EH (cell line): ENCODE measurements at places on chromosomes 6 and 20.

DNA sequence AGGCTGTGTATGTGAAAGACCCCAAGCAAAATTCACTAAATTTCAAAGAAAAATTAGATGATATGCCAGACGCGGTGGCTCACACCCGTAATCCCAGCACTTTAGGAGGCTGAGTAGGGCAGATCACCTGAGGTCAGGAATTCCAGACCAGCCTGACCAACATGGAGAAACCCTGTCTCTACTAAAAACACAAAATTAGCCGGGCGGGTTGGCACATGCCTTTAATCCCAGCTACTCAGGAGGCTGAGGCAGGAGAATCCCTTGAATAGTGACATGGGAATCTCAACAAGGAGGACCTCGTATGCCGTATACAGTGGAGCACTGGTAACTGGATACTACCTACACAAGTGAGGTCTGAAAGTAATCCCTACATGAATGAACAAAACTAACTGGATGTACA is 92.7 kb upstream of the JARID2 start:
- DNase-seq = no peak

- no peak for DNase-seq
Observed at GRCh38 chr6:25267662-25268061, 11.5 kb upstream of the CARMIL1 start.

DNA sequence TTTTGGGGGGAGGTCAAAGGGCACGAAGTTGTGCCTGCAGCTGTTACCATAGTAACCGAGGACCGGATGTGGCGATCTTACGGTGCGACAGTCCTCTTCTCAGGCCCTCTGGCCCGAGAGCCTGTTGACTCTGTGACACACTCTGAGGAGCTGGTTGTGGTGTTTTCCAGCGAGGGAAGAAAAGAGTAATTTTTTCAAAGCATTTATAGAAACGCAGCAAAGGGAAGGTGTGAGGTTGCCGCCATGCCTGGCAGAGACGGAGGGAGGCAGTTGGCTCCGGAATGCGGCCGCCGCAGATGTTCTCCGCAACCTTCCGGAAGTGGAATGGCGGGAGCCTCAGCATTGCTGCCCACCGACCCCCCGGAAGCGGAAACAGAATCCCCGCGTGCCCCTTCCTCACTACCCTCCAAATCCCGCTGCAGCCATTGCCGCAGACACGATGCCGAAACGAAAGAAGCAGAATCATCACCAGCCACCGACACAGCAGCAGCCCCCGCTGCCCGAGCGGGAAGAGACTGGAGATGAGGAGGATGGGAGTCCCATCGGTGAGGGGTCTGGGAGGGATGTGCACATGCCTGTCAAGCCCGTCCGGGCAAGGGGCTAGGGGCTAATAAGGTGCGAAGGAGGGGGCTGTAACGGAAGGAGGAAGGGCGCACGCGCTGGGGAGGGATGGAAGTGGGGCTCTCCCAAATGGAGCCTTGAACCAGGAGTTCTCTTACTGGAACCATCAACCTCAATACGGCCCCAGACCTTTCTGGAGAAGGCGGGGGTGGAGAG is at the start of gene PRR3:
TSS of gene PRR3 (plus strand) at position 390 of the 777 bp plus-strand sequence. CDS start at position 440, 50 bp downstream.
- peak; percentile 93 for DNase-seq

GRCh38 chr6:33620856-33621710 is at the start of gene ITPR3:
ITPR3 (plus strand) TSS chr6:33621322; CDS start chr6:33621603, 281 bp downstream.
- DNase-seq = peak; percentile 58

DNA sequence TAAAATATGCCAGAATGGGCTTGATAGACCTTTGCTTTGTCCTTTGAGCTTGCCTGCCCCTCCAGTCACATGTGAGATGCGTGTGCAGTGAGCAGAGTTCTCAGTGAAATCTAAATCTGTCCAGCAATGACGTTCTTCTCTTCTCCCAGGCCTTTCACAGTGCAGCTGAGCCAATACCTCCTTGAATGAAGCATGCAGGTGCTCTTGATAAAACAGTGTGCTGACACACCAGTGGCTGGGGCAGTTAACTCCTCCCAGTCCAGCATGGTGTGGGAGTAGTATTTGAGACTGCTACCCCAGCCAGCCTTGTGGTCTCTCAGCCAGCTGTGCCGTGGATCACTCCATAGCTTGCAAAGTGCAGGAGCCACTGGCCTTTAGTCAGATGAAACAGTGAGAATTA is 240.5 kb downstream of the FARS2 start:
- DNase-seq = no peak

GRCh38 chr20:10665027-10665561 is 8.7 kb downstream of the JAG1 start:
- peak; percentile 13 for DNase-seq

DNA sequence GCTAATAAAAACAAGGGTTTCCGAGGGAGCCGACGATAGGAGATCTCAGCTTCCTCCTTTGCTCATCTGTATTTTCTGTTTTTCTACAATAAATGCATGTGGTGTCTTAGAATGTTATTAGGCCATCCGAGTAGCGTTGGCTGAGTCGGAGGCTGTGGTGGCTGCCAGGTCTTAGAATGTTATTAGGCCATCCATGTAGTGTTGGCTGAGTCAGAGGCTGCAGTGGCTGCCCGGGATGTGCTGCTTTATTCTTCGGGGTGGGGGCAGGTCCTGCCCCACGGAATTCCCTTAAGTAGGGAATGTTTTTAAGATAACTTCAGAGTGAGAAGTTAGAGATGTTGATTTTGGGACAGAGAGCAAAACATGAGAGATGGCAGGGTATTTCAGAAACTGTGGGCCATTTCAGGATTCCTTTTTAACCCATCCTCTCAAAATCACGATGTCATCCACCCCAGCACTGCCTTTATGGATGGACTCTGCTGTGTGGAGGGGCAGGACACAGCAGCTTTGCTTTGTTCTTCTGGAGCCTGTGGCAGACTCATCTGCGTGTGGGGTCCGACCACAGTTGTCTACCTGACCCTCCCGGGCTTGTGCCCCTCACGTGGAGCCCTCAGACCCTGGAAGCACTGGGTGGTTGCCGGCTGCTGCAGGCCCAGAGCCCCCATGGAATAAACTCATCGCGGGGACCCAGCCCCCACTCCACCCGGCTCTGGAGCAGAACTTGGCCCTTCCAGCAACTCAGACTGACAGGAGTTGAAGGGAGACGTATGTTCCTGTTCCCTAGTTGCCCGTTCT is 20.4 kb downstream of the OSBPL2 start:
- DNase-seq = peak; percentile 86

DNA sequence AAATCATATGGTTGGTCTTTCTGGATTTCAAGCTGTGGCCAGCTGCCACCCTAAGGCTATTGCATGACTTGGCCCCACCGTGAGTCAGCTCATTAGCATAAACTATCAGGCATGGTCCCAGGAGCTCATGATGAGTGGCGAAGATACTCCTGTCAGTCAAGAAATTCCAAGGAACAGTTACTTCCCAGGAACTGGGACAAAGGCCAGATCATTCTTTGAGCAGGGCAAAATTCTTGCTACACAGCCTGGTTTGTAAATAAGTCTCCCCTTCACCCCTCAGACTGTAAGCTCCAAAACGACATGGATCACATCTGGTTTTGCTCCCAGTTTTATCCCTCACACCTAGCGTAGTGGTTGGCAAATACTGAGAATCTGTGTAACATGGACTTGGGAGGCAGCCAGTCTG is 33.0 kb upstream of the KIAA1586 start:
- DNase-seq = peak; percentile 94

DNA sequence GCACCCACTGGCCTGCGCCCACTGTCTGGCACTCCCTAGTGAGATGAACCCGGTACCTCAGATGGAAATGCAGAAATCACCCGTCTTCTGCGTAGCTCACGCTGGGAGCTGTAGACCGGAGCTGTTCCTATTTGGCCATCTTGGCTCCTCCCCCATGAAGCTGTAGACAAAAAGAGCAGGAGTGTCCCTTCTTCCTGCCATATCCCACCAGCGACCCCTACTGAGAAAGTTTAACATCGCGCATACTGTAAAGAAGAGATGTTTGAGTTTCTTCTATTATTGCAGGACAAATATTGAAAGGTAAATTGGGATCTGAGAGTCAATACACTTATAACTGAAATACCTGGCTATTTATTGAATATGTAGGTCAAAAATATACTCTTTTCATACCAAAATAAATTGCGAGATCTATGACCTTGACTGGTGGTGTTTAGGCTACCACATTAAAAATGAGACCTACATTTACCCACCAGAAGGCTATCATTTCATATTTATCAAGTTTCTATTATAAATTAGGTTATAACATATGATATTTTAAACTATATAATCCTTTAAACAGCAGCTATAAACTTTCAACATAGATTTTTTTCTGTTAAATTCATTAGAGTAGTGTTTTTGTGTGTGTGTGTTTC is 586.3 kb downstream of the HTR1B start:
- peak; percentile 3 for DNase-seq

DNA sequence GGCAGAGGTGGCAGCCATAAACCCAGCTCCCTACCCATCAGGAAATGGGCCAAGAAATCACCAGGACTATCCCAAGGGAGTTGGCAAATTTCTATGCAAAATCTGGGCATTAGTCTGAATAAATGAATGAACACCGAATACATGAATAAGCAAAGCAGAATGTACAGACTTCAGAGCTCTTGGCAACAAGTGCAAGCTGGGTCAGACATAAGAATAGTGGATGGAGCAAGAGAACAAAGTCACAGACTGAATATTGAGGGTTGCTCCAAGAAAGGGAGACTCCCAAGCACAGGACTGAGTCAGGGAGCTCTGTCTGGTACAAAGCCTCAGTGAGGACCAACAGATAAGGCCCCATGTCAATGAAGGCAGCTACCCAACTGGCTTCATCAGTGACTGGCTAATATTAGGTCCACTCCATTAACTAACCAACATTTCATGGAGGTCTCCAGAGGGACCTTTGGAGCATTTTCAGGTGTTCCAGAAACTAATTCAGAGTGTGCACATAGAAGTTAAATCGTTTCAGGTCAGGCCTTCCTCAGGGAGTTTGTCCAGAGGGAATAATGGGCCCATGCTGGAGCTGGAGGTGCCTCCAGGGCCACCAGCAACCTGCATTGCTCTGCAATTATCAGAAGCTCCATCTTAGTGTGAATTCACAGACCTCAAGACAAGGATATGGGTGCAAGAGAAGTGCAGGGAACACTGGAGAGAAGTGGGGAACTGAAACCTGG is 191.5 kb upstream of the RALGAPA2 start:
- DNase-seq = no peak

GRCh38 chr6:83247471-83247870 is 54.3 kb downstream of the RWDD2A start:
- no peak for DNase-seq

- DNase-seq = peak; percentile 3
Observed at GRCh38 chr20:40749985-40750506, 61.0 kb upstream of the MAFB start.

- DNase-seq = no peak
Observed at GRCh38 chr6:55100686-55101085, 73.6 kb upstream of the HCRTR2 start.

DNA sequence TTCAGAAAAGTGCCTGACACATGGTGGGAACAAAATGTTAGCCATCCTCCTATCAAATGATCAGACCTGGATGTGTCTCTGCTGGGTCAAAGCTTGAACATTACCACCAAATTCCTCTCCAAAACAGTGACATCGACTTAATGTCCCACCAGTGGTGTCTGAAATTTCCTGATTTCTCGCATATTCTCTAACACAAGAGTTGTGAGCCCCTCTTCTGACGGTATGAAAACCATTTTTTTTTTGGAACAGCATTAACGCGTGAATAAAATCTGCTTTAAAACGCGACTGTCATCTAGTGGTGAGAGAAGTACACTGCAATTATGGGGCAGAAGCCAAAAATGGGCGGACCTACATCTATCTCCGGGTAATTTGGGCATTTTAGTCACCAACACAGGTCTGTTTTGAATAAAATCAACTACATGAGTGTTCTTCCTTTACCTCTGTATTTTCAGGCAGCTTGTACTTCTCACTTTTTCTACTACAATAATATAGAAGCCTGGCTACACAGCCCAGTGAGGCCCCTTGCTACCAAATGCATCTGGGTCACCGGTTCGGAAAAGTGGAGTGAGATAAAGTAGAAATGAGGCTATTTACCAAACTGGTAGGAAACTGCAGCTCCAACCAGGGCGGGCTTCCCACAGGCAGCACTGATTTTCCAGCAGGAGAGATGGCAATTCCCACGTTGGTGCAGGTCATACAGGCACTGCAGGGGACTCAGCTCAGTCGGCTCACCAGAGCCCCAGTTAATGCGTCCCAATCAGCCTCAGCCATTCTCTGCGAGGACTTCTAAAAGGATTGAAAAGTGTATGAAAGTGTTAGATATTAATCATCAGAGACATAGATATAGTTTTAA is 27.4 kb downstream of the MGME1 start:
- DNase-seq = peak; percentile 76

- DNase-seq = no peak
Observed at GRCh38 chr6:108715832-108716231, 132.4 kb upstream of the ARMC2 start.

- peak; percentile 71 for DNase-seq
Observed at GRCh38 chr6:134123666-134124208, 71.3 kb upstream of the SLC2A12 start.

DNA sequence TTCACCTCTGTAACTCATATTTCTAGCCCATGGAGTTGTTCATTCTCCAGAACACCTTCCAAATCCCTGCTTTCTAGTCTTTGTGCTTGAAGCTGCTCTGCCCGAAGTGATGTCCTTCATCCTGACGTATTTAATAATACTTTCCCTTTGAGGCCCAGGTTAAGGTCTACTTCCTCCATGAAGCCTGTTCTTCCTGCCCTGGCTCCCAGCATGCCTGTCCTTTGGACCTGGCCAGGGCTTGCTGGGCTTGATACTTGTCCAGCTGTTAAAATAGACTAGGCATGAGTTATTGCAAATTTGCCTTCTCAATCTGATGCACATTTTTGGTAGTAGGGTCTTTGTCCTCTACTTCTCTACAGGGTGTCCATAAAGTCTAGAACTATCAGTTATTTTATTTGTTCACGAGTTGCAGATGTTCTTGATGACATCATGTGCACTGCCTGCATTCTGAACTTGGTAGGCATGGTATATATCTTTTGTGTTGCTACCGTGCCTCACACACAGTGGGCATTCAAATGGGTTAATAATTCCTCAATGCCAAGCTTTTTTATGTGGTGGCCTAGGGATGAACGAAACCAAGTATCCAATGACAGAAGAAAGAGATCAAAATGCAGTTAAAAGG is 3.1 kb upstream of the MAP7 start:
- DNase-seq = no peak

DNA sequence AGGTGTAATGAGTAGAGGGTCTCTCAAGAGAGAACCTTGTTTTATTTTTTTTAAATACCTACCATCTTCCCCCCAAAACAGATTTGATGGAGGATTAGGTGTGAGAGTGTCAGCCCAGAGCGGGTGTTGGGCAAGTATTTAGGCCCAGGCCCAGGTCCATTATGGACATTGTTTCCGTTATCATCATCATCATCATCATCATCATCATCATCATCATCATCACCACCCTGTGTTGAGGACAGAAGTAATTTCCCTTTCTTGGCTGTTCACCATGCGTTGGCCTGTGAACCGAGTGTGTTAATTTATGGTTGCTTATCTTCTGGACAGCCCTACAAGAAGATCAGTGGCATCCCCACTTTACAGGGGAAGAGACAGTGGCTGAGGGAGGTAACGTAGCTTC is 28.6 kb downstream of the PSMF1 start:
- DNase-seq = no peak

GRCh38 chr20:40274912-40275533 is 414.0 kb downstream of the MAFB start:
- DNase-seq = no peak
